ENCODE measurements at places on chromosomes 5 and 9.
A peak's percentile ranks its signal among the peaks of the same experiment; 100 is the strongest.

- peak; percentile 82 for DNase-seq
Observed at GRCh38 chr5:159444441-159445082, 114.3 kb upstream of the IL12B start.

DNA sequence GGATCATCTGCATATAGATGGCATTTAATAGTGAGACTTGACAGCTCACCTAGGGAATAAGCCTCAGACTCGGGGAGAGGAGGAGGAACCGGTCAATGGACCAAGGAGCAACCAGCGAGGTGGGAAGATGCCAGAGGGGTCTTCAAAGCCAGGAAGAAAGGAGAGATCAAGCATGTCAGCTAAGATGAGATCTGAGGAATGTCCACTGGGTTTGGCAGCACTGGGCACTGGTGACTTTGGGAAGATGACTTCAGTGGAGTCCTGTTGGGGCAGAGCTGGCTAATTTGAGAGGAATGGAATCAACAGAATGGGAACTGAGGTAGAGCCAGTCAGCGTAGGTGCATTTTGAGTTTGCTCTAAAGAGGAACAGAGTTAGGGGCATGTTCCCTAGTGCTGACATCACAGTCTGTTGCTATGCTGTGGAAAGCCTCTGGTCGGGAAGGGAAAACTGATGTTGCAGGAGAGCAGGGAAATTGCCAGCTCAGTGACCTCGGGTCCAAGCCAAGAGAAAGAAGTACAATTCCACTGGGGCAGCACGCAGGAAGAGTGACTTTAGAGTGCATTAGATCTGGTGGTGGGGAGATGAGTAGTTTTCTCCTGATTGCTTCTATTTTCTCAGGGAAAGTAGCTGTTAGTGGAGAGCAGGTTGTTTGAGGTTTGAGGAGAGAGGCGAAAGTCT lies 56.9 kb downstream of the ZNF618 start:
- no peak for DNase-seq

GRCh38 chr5:141001446-141001843 lies 35.2 kb downstream of the PCDHAC2 start:
- peak; percentile 81 for DNase-seq

- no peak for DNase-seq
Observed at GRCh38 chr9:117414906-117415331, at the start of gene ASTN2. Gene ASTN2 (minus strand): TSS chr9:117415057. CDS start chr9:117414938, 119 bp downstream.

GRCh38 chr9:137279741-137280473 lies 2.4 kb downstream of the TOR4A start:
- no peak for DNase-seq

- no peak for DNase-seq
Observed at GRCh38 chr9:125691869-125692268, 15.1 kb downstream of the MAPKAP1 start.

GRCh38 chr9:98230304-98230703 lies 25.1 kb downstream of the TBC1D2 start:
- DNase-seq: no peak

GRCh38 chr5:15717001-15717400 lies 217.0 kb downstream of the FBXL7 start:
- no peak for DNase-seq

DNA sequence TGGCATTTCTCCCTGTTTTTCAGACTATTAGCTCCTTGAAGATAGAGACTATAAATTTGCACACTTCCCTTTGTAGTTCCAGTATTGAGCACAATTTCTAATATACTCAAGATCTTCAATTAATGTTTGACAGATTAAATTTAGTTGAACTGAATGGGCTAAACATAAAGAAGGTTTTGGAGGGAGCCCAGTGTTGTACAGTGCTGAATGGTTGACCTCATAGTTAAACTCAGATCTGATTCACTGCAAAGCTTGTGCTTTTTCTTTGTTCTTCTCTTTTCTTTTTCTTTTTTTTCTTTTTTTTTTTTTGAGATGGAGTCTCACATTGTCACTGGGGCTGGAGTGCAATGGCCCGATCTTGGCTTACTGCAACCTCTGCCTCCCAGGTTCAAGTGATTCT lies 411.7 kb upstream of the ZNF462 start:
- no peak for DNase-seq

DNA sequence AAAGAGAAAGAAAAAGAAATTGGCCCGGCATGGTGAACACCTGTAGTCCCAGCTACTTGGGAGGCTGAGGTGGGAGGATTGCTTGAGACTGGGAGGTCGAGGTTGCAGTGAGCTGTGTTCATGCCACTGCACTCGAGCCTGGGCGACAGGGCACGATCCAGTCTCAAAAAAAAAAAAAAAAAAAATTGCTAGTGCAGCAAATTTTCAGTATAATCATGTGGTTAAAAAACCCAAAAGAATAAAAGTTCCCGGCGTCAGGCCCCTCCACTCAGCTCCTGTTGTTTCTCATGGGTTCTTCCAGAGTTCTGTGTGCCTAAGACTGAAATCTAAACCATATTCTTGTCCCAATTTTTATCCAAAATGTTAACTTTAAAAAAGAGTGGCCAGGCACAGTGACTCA lies 49.1 kb downstream of the WNK2 start:
- DNase-seq: no peak

DNA sequence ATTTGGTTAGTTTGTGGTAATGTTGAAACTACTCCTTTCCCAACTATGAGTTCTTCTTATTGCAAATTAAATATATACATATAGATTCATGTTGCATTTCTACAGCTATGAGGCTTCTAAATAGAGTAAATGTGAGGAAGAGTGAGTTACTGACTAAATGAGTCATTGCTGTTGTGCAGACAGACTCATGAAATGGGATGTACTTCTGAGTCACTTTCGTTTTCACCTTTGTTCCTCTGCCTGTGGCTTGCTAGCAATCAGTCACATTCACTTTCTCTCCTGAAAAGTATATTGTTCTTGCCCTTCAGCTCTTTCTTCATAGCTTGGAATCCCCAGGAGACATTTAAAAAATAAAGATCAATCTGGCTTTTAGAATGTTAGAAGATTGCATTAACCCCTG lies 295.5 kb upstream of the SMC2 start:
- no peak for DNase-seq

DNA sequence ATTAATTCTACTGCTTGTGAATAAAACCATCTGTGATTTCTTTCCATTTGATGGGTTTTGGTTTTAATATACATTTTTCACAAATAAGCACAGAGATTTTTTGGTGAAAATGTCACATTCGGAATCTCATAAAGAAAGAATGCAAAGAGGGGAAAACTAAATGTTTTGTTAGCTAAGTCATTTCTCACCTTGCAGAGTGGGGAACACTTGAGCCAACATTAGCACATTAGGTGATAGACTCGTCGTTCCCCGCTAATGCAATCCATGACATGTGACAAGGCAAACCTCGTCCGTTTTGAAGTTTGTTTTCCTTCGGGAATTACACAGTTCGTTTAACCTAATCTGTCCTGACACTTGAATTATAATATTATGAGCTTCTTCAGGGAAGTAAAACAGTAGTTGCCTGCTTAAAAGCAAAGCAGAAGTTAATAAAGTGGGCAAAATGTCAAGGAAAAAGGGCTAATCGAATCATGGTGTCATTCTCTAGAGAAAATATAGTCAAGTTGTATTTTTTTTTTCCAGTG lies 95.8 kb upstream of the LMX1B start:
- peak; percentile 82 for DNase-seq

GRCh38 chr5:36635721-36636390 lies 29.4 kb downstream of the SLC1A3 start:
- no peak for DNase-seq

GRCh38 chr9:92808726-92809451 lies 44.3 kb upstream of the BICD2 start:
- DNase-seq: peak; percentile 49

DNA sequence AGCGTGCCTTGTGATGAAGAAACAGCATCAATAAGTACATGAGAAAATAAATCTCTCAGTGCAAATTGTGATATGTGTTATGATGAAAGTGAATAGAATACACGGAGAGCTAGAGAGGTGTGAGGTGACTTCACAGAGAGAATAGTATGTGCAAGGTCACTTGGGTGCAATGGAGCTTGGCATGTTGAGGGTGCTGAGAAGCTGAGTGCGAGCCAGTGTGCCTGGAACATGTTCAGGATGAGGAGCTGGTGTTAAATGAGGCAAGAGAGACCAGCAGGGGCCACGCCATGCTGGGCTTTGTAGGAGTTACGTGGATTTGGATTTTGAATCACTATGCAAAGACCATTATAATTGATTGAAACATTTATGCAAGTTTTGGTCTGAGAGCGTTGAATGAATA lies 12.8 kb upstream of the RPS23 start:
- DNase-seq: no peak

GRCh38 chr9:131523086-131523388 lies 8.0 kb downstream of the UCK1 start:
- DNase-seq: no peak

GRCh38 chr5:151239237-151239861 lies 13.6 kb upstream of the GM2A start:
- DNase-seq: peak; percentile 50

DNA sequence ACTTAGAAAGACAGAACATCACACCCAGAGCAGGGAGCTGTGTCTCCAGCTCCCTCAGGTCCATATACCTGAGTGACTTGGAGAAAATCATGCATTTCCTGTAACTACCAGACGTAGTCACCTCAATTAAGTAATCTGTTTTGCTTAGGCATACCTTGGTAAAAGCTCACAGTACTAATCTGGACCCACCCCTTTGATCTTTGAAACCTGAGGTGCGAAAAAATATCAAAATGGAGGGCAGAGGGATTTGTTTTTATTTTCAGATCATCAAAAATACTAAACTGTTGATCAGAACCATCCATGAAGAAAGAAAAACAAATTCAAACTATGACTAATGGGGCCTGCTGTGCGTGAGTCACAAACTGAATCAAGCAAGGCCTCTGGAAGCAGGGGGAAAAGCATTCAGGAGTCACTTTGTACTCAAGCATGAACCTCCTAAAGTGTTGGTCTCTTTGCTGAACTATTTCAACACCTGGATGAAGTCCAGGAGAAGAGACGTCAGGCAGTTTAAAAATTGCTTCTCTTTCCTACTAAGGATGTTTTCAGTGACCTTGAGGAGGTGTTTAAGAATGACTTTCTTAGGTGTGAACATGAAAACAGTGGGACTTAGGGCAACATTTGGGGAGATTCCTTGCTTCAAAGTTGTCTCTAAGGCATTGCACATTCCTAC lies 76.3 kb downstream of the MUSK start:
- DNase-seq: no peak

DNA sequence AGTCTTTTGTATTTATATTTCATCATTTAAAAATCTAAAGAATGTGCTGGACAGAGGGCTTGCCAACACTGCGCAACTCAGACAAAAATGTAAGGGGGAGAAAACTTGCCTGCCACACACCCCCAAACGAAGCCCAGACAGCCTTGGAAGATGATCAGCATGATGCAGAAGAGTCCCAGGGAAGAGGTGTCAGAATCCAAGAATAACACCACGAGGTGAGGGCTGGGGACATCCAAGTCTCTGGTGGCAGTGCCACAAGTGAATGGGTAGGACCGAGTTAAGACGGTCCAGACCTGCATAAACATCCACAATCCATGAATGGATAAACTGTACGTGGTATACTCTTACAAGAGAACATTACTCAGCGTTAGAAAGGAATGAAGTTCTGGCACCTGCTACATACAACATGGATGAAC lies 10.4 kb downstream of the EPB41L4B start:
- no peak for DNase-seq

- DNase-seq: no peak
Observed at GRCh38 chr5:80622756-80623155, 31.7 kb upstream of the MSH3 start.

GRCh38 chr9:99833735-99834134 lies 12.1 kb downstream of the NR4A3 start:
- DNase-seq: no peak

DNA sequence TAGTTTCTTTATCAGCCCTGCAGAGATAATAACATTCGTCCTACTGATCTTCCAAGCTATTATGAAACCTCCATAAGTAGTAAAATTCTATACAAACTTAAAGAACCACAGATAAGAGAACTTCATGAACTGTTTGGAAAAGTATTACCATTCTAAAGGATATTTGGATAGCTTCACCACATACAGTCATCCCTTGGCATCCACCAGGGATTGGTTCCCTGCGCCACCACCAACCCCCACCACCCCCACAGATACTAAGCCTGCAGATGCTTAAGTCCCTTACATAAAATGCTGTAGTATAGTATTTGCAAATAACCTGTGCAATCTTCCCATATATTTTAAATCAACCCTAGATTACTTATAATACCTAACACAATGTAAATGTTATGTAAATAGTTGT lies 61.4 kb upstream of the SHISAL2B start:
- DNase-seq: no peak

GRCh38 chr9:81225596-81225995 lies 463.8 kb downstream of the TLE1 start:
- DNase-seq: no peak

DNA sequence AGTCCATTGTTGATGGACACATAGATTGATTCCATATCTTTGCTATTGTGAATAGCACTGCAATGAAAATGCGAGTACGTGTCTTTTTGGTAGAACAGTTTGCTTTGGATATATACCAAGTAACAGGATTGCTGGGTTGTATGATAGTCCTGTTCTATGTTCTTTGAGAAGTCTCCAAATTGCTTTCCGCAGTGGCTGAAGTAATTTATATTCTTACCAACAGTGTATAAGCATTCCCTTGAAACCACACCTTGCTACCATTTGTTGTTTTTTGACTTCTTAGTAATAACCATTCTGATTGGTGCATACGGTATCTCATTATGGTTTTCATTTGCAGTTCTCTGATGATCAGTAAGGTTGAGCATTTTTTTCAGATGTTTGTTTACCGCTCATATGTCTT lies 792.9 kb downstream of the PTPRD start:
- DNase-seq: no peak

GRCh38 chr9:14831074-14831473 lies 79.2 kb downstream of the FREM1 start:
- DNase-seq: no peak

GRCh38 chr5:13956471-13956870 lies 12.0 kb upstream of the DNAH5 start:
- peak; percentile 5 for DNase-seq

DNA sequence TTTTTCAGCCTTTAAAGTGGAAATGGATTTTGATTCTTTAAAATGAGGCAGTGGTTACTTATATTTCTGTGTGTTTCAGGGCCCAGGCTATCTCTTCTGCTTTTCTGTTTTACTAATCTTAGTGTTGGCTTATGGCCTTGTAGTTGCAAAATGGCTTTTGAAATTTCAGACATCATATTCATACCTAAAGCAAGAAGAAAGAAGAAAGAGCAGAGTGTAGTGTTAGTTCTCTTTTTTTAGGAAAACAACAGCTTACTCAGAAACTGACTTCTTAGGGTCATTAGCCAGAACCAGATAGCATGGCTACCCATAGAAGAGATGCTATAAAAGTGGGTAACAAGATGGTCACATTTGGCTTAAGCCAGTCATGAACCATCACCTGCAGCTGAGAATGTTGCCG lies 20.9 kb downstream of the ZBED3 start:
- no peak for DNase-seq

- DNase-seq: no peak
Observed at GRCh38 chr9:78622126-78622525, 325.2 kb downstream of the PSAT1 start.

GRCh38 chr5:156004754-156005153 lies 322.2 kb upstream of the SGCD start:
- no peak for DNase-seq
